ENCODE measurements at places on chromosomes 12 and 14.
A peak's percentile ranks its signal among the peaks of the same experiment; 100 is the strongest.

GRCh38 chr12:123762715-123763052 lies 583 bp downstream of the DNAH10 start:
- DNase-seq: no peak

DNA sequence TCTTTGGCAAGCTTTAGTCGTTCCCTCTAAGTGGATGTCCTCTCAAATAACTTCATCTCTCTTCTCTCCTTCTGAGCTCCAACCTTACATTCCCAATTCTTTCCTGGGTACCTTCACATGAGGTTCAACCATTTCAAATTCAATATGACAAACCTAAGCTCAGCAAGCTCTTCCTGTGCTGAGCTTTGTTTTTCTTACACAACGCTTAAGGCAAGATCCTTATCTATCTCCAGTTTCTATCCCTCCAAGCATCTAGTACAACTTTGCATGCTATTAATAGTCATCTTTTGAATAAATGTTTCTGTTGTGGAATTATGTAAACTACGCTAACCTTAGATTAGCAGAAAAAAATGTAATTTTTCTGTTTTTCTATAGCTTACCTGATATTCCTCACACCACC lies 63.7 kb upstream of the IFNG-AS1 start:
- DNase-seq: no peak

DNA sequence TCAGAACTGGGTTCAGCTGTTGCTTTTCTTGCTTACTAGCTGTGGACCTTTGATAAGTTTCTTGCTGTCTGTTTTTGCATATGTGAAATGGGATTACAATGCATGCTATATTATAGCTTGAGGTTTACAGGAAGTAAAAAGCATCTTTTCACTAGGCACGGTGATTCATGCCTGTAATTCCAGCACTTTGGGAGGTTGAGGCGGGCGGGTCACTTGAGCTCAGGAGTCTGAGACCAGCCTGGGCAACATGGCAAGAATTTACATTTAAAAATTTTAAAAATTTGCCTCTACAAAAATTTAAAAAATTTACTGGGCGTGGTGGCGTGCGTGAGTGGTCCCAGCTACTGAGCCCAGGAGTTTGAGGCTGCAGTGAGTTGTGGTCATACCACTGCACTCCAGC lies 42.0 kb downstream of the CALM1 start:
- DNase-seq: no peak

GRCh38 chr12:121860257-121860656 lies 1.6 kb upstream of the HPD start:
- DNase-seq: no peak

GRCh38 chr12:65500091-65500900 lies 221.8 kb downstream of the MSRB3 start:
- no peak for DNase-seq

GRCh38 chr14:51293912-51294389 lies 53.9 kb downstream of the TMX1 start:
- DNase-seq: no peak

- no peak for DNase-seq
Measured at GRCh38 chr12:129069886-129070285, 216.6 kb downstream of the GLT1D1 start.

GRCh38 chr12:48925304-48926011 lies at the start of gene FKBP11:
FKBP11 (minus strand) TSS chr12:48925492; CDS start chr12:48925428, 64 bp downstream.
- DNase-seq: peak; percentile 59

DNA sequence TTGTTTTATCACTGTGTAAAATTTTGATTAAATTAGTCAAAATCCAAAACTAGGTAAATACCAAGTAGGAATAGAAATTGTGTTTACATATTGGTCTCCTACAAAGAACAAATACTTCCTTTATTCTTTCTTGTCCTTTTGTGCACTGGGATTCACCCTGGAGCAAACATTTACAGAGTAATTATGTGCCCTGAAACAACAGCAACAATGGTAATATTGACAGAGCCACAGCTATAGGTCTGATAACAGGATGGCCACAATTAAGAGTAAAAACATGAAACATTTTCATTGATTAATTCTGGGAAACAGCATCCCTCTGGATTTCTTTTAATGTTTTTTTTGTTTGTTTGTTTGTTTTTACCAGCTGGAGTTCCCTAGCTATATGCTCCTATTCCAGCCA lies 61.2 kb downstream of the SLC38A6 start:
- no peak for DNase-seq

DNA sequence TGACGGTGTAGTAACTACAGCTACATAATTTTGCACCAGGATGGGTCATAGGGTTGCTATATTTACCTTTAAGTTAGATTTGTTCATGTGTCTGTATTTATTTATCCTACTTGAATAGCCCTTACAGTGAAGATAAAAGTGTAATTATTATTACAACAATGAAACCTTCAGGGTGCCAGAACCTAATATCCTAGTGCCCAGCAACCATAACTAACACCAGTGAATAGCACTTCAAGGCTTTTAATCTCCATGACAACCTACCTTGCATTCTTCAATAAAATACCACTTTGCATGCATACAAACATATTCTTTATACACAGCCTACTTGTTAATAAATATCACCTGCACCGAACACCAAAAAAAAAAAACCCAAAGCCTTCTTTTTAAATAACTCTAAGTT lies 58.7 kb upstream of the G2E3 start:
- no peak for DNase-seq

GRCh38 chr14:22885975-22886374 lies 3.0 kb downstream of the REM2 start:
- DNase-seq: no peak

DNA sequence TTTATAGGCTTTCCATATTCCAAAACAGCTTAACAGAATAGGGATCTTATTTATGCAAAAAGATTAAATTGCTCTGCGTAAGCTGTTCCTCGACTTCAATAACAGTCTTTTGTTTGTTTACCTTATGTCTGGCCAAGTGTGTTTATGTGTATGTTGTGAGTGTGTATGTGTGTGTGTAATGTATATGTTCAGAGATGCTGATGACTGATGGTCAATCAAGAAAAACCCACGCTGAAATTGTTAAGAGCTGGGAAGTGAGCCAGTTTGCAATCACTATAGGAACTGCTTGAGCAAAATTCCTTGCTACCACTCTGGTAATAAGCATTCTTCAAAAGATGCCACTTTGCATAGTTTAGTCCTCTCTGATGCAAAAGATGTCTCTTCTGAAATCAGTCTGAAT lies 59.6 kb downstream of the PRKD1 start:
- no peak for DNase-seq

DNA sequence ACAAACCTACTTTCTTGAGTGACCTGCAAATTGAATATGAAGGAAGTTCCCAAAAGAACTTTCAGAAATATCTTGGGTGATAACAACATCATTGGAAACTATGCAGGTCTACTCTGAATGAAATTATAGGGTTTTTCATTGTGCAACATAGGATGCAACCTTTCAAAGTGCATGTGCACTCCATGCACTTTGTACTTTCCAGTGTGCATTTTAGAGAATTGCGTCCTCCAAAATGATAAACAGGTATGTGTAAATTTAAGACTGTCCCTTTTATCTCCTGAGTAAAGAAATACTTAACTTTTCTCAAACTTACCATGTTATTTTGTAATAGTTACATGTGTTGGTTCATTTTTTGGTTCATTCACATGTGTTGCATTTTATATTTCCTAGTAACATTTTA lies 13.2 kb downstream of the SRSF5 start:
- DNase-seq: no peak

DNA sequence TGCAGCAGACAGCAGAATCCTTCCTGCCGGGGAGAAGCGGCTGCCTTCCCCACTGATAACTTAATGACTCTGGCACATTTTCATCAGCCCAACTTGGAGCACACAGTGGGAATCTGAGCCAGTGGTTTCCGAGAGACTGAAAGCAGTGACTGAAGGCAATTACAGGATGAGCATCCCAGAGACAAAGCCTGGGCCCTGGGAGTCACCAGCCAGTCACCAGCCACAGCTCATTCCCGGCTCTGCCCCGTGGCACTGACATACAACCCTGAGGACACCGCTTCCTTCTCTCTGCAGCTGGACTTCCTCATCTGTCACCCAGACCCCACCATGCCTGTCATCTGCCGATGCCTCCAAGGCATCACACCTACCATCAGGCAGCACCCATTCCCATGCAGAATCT lies 192.3 kb downstream of the DPF3 start:
- DNase-seq: no peak

- DNase-seq: no peak
Measured at GRCh38 chr14:90616881-90617280, 199.3 kb downstream of the TTC7B start.

DNA sequence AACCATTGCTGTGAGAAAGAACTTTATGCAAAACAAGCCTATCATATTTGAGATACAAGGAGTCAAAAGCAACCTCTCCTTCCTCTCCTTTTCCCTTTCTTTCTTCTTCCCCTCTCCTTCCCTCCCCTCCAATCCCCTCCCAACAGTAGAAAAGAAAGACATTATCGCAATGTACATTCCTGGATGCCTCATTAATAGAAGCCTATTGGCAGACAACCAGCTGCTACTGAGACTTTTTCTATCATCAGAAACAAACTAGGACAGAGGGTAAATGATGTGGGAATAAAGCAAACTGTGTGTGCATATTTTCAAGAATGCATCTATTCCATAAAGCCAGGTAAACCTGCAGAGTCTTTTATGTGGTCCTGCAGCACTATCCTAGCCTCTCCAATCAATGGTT lies 237.2 kb downstream of the ITPR2 start:
- no peak for DNase-seq

- DNase-seq: no peak
Measured at GRCh38 chr12:132300789-132301722, 28.3 kb downstream of the GALNT9 start.

DNA sequence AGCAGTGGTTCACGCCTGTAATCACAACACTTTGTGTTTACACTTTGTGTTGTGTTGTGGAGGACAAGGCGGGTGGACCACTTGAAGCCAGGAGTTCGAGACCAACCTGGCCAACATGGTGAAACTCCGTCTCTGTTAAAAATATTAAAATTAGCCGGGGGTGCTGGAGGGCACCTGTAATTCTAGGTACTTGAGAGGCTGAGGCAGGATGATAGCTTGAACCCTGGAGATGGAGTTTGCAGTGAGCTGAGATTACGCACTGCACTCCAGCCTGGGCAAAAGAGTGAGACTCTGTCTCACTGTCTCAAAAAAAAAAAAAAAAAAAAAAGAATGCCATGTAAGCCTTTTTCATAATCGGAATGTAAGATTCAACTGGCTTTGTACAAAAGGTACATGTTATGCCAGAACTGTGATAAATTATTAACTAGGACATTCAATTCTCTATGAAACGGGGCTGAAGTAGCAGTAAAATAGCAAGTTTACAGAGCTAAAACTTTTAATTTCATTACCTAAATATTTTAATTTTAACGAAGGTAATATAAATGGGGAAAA lies 13.9 kb upstream of the PITPNM2 start:
- no peak for DNase-seq

DNA sequence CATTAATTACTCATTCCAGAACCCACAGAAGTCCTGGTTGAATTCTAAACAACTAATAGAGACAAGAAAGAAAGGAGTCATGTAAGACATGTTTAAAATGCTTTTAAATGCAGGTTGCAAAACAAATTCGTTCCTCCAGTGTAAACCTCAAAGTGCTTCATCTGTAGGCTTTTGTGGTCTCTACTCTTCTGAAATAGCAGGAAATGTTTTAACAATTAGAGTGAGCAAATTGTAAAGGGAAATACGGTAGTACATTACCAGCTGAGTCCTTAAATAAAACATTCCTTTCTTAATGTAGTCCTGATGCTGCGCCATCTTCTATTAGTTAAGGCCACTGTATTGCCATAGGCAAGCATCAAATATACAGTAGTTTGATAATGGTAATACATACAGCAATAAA lies 1934.2 kb upstream of the SEL1L start:
- no peak for DNase-seq
